ENCODE measurements at places on chromosomes 13 and 19. TPM values are rescaled to one million over a fixed set of nuclear protein-coding genes. Genes with fewer than 3 reads are reported as not detected.

The ARHGAP33 gene
- 1.5 TPM for total RNA-seq

The ZGLP1 gene
- total RNA-seq, result 0.18 TPM

The AMER2 gene
- not detected for total RNA-seq

The ZNF723 gene
- 0.14 TPM for total RNA-seq

The ZNF610 gene
- 1.1 TPM for total RNA-seq

The PROSER3 gene
- total RNA-seq, result 15.3 TPM

The TRPM4 gene
- total RNA-seq, result 5.0 TPM

The KLK6 gene
- total RNA-seq, result not detected

The ZSCAN4 gene
- not detected for total RNA-seq

The CGB5 gene
- total RNA-seq, result 3.3 TPM

The GPC5 gene
- 1.5 TPM for total RNA-seq

The PNMA8A gene
- not detected for total RNA-seq

The ETFB gene
- total RNA-seq, result 397 TPM

The TEKTIP1 gene
- total RNA-seq, result not detected

The KLK4 gene
- total RNA-seq, result not detected

The SULT2B1 gene
- 0.23 TPM for total RNA-seq

The ANGPTL8 gene
- total RNA-seq, result not detected

The CATSPERD gene
- not detected for total RNA-seq

The ADM5 gene
- 1.4 TPM for total RNA-seq

The PARP4 gene
- total RNA-seq, result 27.2 TPM

The PRSS57 gene
- not detected for total RNA-seq

The MAMSTR gene
- 0.31 TPM for total RNA-seq

The LACC1 gene
- 2.8 TPM for total RNA-seq
